Panc1 (cell line): ENCODE measurements at places on chromosomes 6 and 20. TPM values are rescaled to one million over a fixed set of nuclear protein-coding genes. Genes with fewer than 3 reads are reported as not detected.

DNA sequence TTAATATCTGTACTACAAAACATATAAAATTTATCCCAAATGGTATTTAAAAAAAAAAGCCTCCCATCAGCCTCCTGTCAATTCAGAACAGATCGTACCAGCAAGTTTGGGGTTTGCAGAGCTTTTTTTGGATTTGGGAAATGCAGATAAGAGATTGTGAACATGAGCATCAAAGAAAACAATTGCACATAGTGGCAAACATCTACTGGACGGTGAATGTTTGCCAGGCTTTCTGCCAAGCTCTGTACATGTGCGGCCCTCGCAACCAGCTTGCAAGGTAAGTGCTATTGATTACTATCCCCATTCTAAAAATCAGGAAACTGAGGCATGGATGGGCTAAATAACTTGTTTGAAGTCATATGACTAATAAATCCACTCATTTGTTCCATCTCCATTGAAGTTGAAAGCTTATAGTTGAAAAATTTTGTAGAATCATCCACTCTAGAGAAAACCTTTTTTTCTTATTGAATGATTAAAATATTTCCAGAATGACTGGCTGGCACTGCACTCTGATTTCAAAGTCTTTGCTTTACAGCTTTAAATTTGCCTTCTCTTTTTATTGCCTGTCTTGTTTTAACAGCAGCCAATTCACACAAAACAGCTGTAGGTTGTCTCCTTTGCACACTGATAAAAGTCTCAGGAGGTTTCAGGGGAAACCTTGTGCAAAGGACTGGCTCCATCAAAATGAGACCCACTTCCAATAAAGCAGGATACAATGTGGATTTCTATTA is 37.4 kb upstream of the SIRT5 start:
- H3K27me3 ChIP-seq: peaks cover 2% of the 10 kb centered on the region
- DNase-seq: no peak
- no peak overlapping the region for H3K4me3 ChIP-seq

Gene TNF
- total RNA-seq: 0.64 TPM

DNA sequence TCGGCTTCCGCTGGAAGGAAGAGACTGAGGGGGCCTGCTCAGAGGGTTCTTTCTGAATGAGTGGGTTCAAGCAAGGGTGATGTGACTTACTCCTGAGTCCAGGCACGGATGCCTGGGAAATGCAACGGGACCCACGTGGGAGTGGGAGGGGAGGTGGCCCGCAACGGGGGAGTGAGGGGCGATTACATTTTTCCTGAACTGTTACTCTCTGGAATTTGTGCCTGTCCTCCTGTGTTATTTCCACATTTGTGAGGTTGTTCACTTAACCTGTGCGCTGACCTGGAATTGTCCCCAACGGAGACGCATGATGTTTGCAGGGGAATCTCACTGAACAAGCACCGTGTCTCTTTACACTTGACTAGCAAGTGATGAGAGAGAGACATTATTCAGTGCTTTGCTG is 209.4 kb downstream of the CDH4 start:
- H3K4me3 ChIP-seq: no peak overlapping the region
- H3K36me3 ChIP-seq: no peaks in the 10 kb centered on the region
- H3K27ac ChIP-seq: no peak overlapping the region
- no peak for DNase-seq
- H3K4me1 ChIP-seq: no peaks in the 10 kb centered on the region

DNA sequence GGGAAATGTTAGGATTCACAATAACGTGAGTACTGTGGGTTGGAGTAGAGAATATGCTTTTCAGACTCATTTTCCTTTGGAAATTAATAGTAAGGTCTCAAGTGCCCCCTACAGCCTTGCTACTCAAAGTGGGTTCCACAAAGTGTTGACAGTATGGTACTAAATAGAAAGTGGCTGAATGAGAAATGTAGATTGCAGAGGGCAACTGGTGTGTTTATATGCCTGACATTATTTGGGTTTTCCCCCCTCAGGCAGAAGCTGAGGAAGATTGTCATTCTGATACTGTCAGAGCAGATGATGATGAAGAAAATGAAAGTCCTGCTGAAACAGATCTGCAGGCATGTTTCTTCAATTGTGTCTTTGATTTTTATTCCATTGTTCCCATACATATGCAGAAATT is 5.6 kb downstream of the FBXO9 start:
- no peak overlapping the region for H3K4me3 ChIP-seq
- 0 out of 2 replicates have a peak, but pooled peaks cover 6% of the 10 kb centered on the region for H3K4me1 ChIP-seq
- peaks cover 19% of the 10 kb centered on the region for H3K36me3 ChIP-seq
- no peak for DNase-seq
- no peak overlapping the region for H3K27ac ChIP-seq
- no peaks in the 10 kb centered on the region for H3K27me3 ChIP-seq

DNA sequence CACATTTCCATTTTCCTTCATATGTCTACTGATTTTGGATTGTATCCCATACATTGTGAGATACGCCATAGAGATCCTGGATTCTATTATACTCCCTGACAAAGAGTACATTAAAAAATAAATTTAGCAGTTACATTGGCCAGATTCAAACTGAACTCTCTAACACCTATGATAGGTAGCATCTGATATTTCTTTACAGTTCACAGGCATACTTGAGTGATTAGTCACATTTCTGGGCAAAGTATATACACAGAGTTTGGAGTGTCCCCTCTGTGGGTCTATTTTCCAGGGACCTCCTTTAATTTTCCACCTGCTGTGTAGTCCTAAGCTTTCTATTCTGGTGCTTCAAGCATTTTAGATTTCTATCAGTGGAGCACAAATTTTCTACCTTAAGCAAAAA is 96.4 kb downstream of the TBC1D32 start:
- H3K4me3 ChIP-seq: no peak overlapping the region
- no peaks in the 10 kb centered on the region for H3K4me1 ChIP-seq
- H3K36me3 ChIP-seq: peaks cover 3% of the 10 kb centered on the region; the same call in 1 of the 2 replicates
- H3K27ac ChIP-seq: no peak overlapping the region

GRCh38 chr20:25205277-25206062 is 10.0 kb downstream of the ENTPD6 start:
- H3K4me3 ChIP-seq: no peak overlapping the region
- DNase-seq: no peak
- no peaks in the 10 kb centered on the region for H3K27me3 ChIP-seq
- H3K4me1 ChIP-seq: peaks cover 13% of the 10 kb centered on the region
- H3K27ac ChIP-seq: 0 out of 2 replicates have a peak overlapping the region, but pooled peaks have one; percentile 18
- H3K36me3 ChIP-seq: 0 out of 2 replicates have a peak, but pooled peaks cover 3% of the 10 kb centered on the region

Gene MDFI
- total RNA-seq: 0.54 TPM

Gene CRYBG1
- 32.3 TPM for total RNA-seq

- H3K27ac ChIP-seq: peak overlapping the region; percentile 82
- peak overlapping the region; percentile 87 for H3K4me3 ChIP-seq
- no peaks in the 10 kb centered on the region for H3K36me3 ChIP-seq
- no peak for DNase-seq
- H3K27me3 ChIP-seq: no peaks in the 10 kb centered on the region
- peaks cover 16% of the 10 kb centered on the region for H3K4me1 ChIP-seq
These were observed 1.4 kb upstream of the SEC63 start for GRCh38 chr6:107959392-107959791.

DNA sequence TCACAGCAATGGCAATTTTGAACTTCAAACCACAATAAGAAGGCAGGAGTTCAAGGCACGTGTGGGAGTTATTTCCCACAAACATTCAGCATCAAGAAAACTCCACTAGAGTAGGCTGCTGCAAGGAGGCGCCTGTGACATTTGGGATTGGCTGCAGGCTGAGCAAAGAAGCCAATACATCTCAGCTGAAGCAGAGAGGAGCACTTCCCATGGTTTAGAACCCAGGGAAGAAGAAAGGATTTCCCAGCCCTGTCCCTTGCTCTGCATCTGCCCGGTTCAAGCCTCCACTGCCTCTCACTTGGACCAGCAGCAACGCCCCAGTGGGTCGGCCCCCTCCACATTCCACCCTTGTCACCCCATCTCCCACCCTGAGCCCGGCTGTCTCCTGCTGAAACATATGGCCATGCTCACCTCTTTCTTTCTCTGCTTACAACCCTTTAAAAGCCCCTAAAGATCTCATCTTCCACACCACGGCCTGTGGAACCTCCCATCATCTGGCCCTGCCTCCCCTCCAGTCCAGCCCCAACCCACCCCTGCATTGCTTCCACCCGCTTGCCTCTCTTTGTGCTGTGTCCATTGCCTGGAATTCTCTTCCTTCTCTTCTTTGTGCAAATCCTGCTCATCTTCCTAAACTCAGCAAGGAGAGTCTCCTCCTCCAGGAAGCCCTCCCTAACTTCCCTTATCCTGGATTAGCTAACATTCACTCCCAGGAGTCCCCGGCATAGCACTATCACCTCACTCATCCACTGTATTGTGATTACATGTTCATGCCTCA is 128.3 kb downstream of the ANKRD60 start:
- H3K27ac ChIP-seq: no peak overlapping the region
- no peak for DNase-seq
- no peaks in the 10 kb centered on the region for H3K27me3 ChIP-seq
- no peaks in the 10 kb centered on the region for H3K36me3 ChIP-seq
- H3K4me3 ChIP-seq: no peak overlapping the region
- no peaks in the 10 kb centered on the region for H3K4me1 ChIP-seq
